ENCODE measurements at places on chromosomes 4 and X. TPM values are rescaled to one million over a fixed set of nuclear protein-coding genes. Genes with fewer than 3 reads are reported as not detected.

Gene MTNR1A
- not detected for total RNA-seq

Gene FAAH2
- total RNA-seq, result not detected

Gene CXCL11
- total RNA-seq, result not detected

Gene GALNTL6
- not detected for total RNA-seq

Gene USP17L13
- total RNA-seq, result not detected

Gene NWD2
- not detected for total RNA-seq

Gene YY2
- total RNA-seq, result 2.1 TPM

Gene BTK
- total RNA-seq, result not detected

Gene XK
- total RNA-seq, result 1.6 TPM

Gene CDKL5
- total RNA-seq, result 2.9 TPM

Gene TTC29
- not detected for total RNA-seq

DNA sequence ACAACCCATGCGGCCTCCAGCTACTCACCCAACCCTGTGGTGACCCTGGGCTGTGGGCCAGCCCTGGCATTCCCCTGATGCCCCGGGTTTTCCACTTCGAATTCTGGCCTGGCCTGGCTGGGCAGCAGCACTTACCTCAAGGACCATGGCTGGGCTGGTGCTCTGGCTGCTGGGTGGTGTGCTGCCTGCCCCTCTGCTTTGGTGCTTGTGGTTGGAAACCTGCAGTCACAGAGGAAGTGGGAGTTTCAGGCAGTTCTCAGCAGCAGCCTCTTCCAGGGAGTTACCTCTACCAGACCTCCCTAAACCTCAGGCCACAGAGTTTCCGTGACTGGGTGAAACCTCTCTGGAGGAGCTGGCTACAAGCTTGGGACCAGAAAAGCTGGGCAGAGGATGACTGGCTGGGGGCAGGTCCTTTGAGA is at the start of gene CXCR3:
Gene CXCR3 (minus strand): TSS at position 209 of the 419 bp plus-strand sequence. CDS start 62 bp downstream, at position 147.
- DNase-seq, result no peak

- no peak for DNase-seq
Measured at GRCh38 chrX:21524008-21524407, 134.1 kb downstream of the KLHL34 start.

DNA sequence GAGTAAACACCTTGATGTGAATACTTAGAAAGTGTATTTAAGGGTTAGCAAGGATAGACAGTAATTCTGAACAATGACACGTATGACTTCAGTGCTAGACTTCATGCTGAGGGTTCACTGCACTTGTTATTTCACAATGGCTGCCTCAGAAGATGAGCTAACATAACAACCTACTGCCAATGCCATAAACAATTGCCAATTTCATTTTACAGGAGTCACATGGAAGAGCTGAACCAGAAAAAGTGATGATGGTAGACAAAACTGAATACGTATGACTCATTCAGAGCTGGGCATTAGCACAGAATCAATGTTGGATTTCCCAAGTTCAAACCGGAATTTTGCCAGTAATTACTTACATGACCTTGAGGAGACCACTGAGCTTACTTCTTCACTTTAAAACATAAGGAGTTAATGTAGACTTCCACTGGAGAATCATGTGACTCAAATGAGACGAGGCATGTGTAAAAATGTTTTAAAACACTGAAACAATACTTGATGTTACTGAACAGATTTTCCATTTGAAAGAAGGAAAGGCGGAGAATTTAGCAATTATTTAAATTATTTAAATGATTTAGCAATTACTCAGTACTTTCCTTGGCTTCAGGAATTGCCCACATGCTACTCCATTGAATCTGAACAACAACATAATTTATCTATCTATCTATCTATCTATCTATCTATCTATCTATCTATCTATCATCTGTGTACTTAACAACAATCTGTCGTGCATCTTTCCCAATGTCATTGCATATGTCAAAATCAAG is 868.5 kb upstream of the SLIT2 start:
- DNase-seq, result peak; percentile 15

GRCh38 chr4:138775489-138775888 is 240.1 kb upstream of the NOCT start:
- DNase-seq, result no peak

- no peak for DNase-seq
Measured at GRCh38 chr4:17753646-17754045, 27.8 kb downstream of the FAM184B start.

GRCh38 chr4:35649011-35649410 is 595.3 kb downstream of the ARAP2 start:
- no peak for DNase-seq

DNA sequence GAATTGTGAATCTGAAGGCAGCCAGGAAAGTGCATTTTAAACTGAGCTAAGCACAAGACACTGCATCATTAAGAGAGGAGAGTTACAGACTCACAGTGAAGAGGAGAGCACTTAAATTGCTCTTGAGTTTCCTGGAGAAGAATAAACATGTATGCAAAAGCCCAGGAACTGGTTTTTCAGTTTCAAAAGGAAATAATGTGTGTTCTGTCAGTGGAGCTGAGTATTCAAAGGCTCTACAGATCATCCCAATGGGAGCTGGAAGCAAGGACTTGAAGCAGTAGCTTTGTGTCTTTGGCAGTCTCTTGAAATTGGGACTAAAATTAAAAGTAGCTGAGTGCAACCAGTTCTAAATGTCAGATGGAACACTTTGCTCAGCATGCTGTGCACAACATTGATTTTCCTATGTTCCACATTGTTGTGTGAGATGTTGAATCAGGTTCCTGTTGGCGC is 147.5 kb upstream of the ANK2 start:
- DNase-seq, result no peak

DNA sequence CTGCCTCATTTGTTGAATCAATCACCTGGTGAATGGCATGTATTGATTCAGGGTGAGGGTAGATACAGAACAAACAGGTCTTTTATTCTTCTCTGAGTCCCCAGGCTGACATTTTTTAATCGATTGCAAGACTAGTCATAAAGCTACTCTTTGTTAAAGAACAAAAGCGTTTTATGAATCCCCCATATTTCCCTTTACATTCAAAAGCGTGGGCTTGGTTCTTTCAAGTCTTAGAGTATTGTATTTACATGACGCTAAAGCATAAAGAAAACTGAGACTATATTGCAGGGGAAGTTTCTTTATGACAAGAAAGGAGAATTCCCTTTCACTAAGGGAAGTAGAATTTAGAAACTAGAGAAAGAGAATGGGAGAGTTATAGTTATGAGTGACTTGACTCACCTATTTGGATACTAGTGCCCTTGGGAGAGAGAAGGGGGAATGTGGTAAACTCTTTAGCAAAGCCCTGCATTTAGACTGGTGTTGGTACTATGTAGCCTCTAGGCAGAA is 69.3 kb upstream of the PDE5A start:
- DNase-seq, result no peak

DNA sequence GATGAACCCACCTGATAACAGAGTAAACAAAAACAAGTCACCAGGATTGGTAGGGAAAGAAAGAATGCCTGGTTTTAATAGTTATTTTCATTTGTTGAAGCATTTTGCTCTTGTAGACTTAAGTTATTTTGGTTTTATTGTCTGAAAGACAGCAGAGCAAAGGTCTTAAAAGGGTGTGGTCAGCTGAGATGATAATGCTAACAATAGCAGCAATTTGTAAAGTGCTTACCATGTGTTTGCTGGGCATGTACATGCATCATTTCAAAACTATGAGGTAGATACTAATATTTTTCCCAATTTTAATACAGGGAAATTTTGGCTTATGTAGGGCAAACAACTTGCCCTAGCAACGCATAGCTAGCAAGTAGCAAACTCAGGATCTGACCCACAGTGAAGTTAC is 46.8 kb upstream of the SLC10A4 start:
- DNase-seq, result no peak

GRCh38 chr4:182494103-182494502 is 250.9 kb downstream of the TENM3 start:
- DNase-seq, result no peak

- DNase-seq, result no peak
Measured at GRCh38 chr4:26893491-26893890, 32.9 kb downstream of the STIM2 start.

- DNase-seq, result no peak
Measured at GRCh38 chr4:108626056-108626455, 5.7 kb downstream of the RPL34 start.

GRCh38 chrX:18449236-18449635 is 23.8 kb downstream of the CDKL5 start:
- no peak for DNase-seq

DNA sequence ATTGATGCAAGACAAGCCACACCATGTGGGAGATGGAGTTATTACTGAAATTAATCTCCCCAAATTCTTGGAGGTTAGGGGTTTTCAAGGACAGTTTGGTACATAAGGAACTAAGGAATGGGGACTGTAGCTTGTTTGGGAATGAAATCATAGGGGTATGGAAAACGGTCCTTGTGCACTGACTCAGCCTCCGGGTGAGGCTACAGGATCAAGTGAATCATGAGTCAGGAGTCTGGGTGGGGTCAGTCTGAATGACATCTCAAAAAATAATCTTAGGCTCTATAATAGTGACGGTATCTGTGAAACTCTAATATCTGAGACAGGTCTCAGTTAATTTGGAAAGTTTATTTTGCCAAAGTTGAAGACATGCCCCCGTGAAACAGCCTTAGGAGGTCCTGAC is 128.5 kb upstream of the CYSLTR1 start:
- no peak for DNase-seq

DNA sequence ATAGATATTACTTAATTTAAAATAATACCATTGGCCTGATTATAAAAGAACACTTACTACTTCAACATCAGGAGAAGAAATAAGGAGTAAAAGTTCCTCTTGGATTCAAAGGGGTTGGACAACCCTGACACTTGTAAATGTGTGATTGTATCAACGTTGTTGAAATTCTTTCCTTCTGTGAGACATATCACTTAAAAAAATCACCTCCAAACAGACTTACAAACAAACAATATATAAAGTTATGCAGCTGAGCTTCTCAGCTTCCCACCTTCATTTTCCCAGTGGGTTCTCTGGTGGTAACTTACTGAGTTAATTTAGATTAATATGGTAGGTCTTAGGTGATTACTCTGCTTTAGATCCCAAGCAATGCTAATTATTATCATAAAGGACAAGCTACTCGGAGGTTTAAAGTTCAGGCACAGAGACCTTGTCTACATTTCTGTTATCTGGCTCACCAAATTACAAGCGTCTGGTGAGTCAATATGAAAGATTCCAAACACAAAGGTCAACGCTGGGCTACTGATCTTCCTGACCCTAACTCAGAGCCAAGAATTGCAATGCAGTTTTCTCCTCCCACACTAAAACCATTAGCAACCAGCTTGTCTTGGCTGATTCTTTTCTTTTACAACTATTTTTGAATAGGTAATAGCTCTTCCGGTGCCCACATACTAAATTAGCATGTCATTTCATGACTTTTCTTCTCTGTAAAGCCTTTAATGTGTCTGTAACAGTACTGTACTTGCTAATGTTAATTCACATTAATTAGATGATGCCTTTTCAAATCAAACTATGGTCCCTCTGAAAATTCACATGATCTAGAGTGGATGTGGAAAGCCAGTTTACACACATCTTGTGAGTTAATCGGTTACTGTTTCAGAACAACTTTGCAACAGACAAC is 157.6 kb downstream of the RASL11B start:
- DNase-seq, result no peak

- no peak for DNase-seq
Measured at GRCh38 chr4:168434993-168435392, 45.3 kb downstream of the DDX60L start.
